ENCODE measurements at places on chromosomes 13 and 19. TPM values are rescaled to one million over a fixed set of nuclear protein-coding genes. Genes with fewer than 3 reads are reported as not detected.

Gene DCUN1D2
- total RNA-seq: 16.3 TPM

Gene BEST2
- total RNA-seq: not detected

Gene ZNF296
- total RNA-seq: 0.19 TPM

DNA sequence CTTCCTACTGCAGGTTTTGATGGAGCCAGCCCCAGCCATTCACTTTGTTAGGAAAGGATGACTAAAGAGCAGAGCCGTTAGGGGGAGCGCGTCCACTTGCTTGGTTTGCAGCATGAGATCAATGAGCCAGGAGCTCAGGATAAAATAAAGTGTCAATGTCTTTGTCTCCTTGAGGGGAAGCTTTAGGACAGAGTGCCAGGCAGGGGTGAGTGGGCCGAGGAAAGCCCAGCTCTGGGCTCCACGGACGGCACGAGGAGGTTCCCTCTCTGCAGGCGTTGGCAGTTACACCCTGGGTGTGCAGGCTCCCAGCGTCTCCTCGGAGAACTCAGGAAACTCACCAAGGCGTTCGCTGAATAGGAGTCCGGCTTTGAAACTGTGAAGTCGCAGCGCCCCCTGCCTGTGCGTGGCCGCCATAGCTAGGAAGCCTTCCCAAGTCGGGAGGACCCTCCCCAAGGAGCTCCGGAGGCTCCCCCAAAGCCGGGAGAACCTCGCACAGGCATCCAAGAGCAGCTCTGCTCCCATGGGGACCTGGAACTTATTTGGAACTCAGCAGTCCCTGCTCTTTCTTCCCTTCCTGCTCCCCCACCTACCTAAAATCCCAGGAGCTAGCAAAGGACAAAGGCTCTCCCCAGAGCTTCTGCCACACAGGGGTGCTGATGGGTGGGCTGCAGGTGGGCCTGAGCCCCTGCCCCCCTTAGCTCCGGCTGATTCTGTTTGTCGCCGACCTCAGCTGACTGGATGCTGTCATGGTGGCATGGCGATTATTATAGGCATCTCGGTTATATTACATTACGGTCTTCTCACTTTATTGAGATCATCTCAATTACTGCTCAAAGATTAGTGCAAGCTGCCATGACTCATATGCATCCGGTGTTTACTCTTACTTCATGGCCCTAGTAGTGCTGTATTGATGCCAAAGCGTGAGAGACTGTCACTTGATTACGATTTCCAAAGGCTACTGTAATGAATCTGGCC lies 34.4 kb downstream of the GSX1 start:
- H3K4me1 ChIP-seq: no peaks in the 10 kb centered on the region
- H3K36me3 ChIP-seq: no peaks in the 10 kb centered on the region
- no peak overlapping the region for H3K4me3 ChIP-seq
